Activated CD4-positive, alpha-beta memory T cell treated with anti-CD3 and anti-CD28 coated beads, Interleukin-2, amount 10 ng/mL, durations not matched to agents 7 days and 5 days (primary cell): ENCODE measurements at places on chromosomes 2 and 18. TPM values are rescaled to one million over a fixed set of nuclear protein-coding genes. Genes with fewer than 3 reads are reported as not detected.

DNA sequence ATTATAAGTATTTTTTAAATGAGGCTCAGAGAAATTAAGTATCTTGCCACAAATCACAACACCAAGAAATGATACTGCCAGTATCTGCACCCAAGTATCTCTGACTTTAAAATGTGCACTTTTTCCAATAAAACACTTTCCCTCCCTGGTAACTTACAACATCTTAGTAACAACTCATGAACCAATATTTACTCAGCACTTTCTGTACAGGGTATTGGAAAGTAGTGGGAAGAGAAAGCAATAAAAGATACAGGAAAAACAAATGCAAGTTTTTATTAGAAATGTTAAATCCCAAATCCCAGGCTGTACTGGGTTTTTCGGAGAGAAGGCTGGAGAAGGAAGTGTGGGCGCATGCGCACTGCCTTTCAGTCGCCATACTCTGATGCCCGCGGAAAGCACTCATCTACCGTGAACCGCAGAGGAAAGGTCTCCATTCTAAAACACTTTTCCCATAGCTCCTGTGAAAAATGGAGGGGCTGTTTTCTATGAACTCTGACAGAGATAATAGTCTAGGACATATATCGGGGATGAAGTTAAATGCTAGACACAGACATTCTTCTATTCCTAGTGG, 52.1 kb downstream of the L3MBTL4 start:
- H3K27me3 ChIP-seq, result no peaks in the 10 kb centered on the region
- no peaks in the 10 kb centered on the region for H3K4me1 ChIP-seq
- DNase-seq, result no peak

ARHGEF4 gene
- total RNA-seq, result 0.30 TPM

DNA sequence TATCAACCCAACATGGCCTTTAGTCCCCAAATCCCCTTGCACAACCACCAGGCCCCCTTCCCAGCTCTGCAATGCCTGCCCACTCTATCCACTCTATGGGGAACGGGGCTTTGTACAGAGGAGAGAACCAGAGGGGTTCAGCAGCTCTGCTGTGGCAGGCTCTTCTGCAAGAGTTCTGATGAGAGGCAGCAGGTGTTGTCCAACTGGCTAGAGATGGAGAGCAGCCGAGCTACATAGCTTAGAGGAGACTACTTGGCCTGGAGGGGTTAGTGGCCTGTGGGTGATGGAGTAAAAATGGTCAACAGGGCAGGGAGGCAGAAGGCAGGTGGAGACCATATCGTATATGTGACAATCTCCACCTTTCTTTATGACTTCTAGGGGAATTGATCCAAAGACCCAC, 103.0 kb downstream of the QPCT start:
- peaks cover 3% of the 10 kb centered on the region for H3K4me1 ChIP-seq
- peaks cover 4% of the 10 kb centered on the region for H3K36me3 ChIP-seq
- no peak overlapping the region for H3K4me3 ChIP-seq
- no peak overlapping the region for H3K27ac ChIP-seq
- no peak for DNase-seq
- H3K27me3 ChIP-seq, result peaks cover 6% of the 10 kb centered on the region

- no peaks in the 10 kb centered on the region for H3K27me3 ChIP-seq
- H3K36me3 ChIP-seq, result no peaks in the 10 kb centered on the region
- H3K27ac ChIP-seq, result no peak overlapping the region
- no peaks in the 10 kb centered on the region for H3K4me1 ChIP-seq
- no peak overlapping the region for H3K4me3 ChIP-seq
Measured at GRCh38 chr2:63544017-63544627, 44.2 kb downstream of the WDPCP start.

CD226 gene
- total RNA-seq, result 102 TPM

GRCh38 chr2:237546040-237546875, 20.1 kb upstream of the PRLH start:
- H3K27ac ChIP-seq, result no peak overlapping the region
- H3K27me3 ChIP-seq, result peaks cover 3% of the 10 kb centered on the region
- H3K4me3 ChIP-seq, result no peak overlapping the region
- no peaks in the 10 kb centered on the region for H3K4me1 ChIP-seq

- peaks cover 55% of the 10 kb centered on the region for H3K27me3 ChIP-seq
- DNase-seq, result no peak
- H3K27ac ChIP-seq, result no peak overlapping the region
- H3K36me3 ChIP-seq, result no peaks in the 10 kb centered on the region
- no peak overlapping the region for H3K4me3 ChIP-seq
Measured at GRCh38 chr18:58866066-58866772, 1.5 kb downstream of the ZNF532 start.

- peak; percentile 35 for DNase-seq
- H3K4me3 ChIP-seq, result peak overlapping the region; percentile 69
- H3K27ac ChIP-seq, result peak overlapping the region; percentile 99
- H3K36me3 ChIP-seq, result peaks cover 72% of the 10 kb centered on the region
- H3K27me3 ChIP-seq, result no peaks in the 10 kb centered on the region
Measured at GRCh38 chr18:77100751-77101355, 31.7 kb downstream of the MBP start.

- no peaks in the 10 kb centered on the region for H3K36me3 ChIP-seq
- DNase-seq, result no peak
- H3K4me3 ChIP-seq, result no peak overlapping the region
- no peaks in the 10 kb centered on the region for H3K27me3 ChIP-seq
- no peaks in the 10 kb centered on the region for H3K4me1 ChIP-seq
Measured at GRCh38 chr2:237073552-237073951, 12.1 kb upstream of the COPS8 start.
